ENCODE measurements at places on chromosomes 2 and 18.

DNA sequence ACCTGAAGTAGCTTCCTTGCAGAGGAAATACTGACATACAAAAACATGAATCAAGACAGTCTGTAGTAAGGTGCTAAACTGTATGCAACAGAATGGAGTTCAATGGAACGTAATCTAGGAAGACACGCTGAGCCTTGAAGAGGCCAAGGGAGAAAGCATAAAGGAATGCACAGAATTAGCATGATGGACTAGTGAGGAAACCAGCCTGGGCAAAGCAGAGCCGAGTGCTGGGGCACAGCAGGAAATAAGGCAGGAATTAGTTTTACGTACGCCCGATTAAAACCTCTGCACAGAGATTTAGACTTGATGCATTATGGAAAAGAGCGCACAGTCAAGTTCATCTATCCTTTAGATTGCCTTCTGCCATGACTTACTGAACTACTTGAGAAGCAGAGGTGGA lies 200.3 kb downstream of the DLGAP1 start:
- no peak for DNase-seq

GRCh38 chr2:215862351-215862771 lies 151.0 kb downstream of the MREG start:
- no peak for DNase-seq

- DNase-seq: no peak
Measured at GRCh38 chr2:147366279-147366678, 478.6 kb upstream of the ACVR2A start.

DNA sequence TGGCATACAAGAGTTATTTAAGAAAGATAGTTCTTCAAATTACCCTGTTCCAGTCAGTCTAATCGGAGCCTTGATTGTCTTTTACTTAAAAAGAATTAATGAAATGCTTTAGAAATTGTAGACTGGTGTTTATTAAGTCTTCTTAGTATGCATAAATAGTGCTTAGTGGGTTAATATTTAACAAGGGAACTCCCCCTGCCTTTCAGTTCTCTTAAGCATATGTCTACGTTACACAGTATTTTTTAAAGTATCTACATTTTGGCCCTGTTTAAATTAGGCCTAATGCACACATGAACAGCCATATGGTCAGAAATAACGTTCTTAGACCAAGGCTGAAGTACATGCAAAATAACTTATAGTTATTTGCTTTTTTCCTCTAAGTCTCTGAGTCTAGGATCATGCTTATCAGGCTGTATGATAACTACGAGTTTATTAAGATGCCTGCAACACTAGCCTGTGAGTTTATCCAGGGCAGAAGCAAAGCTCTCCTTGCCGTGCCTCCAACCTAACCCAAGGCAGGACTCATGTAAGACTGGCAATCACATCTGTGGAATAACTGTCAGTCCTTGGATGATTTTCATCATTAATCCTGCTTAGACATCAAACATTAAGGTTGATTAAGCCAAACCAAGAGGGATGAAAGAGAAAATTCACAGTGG lies 6.7 kb downstream of the BCL2 start:
- DNase-seq: no peak

- DNase-seq: no peak
Measured at GRCh38 chr2:11592671-11593574, 59.1 kb downstream of the GREB1 start.

DNA sequence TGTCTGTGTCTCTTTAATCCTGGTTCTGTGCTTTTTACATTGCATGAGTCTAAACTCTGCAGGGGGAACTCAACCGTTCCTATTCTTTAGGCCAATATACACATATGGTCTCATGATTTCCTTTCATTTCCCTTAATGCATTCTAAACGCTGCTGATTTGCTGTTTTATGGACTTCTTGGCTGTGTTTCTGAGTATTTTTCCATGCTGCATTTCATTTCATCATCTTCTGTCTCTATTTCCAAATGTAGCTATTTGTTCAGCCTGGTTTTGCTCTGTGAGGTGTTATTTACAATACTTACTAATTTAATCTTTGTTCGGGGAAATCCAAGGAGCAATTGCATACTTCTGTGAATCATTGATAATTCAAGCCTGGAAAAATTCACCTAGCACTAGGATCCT lies 897.2 kb downstream of the TSN start:
- DNase-seq: no peak

GRCh38 chr2:22950431-22950830 lies 434.5 kb upstream of the KLHL29 start:
- DNase-seq: no peak

DNA sequence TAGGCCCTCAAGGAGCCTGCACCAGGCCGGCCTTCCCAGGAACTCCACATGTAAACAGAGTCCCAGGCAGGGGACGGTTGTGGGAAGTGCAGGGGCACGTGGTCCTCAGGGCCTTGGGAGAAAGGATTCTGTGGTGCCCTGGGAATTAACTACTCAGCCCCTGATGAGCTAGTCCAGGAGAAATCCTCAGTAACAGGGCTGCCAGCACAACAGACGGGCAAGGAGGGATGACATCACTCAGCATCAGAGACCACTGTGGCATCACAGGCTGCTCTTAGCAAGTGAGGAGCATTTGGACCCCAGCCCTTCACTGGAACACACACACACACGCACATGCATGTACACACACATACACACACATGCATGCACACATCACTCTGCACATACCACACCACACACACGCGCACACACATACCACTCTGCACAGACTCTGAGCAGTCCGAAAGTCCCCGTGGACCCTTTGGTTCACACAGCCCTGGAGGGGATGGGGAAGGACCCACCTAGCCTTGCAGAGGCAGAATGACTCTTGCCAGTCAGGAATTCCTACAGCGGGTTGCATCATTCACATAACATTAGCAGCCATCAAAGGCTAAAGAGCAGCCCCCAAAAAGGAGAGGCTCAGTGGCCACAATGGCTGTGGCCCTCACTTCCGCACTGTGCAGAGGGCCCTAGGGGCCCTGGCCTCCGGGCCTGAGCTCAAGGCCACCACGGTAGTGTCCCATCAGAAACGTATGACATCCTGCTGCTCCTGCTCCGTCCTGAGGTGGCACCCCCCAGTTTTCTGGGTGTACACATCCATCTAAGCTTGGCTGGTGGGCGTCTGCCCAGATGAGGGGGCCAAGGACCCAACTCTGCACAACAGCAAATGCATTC lies 1.9 kb upstream of the NMUR1 start:
- DNase-seq: no peak

DNA sequence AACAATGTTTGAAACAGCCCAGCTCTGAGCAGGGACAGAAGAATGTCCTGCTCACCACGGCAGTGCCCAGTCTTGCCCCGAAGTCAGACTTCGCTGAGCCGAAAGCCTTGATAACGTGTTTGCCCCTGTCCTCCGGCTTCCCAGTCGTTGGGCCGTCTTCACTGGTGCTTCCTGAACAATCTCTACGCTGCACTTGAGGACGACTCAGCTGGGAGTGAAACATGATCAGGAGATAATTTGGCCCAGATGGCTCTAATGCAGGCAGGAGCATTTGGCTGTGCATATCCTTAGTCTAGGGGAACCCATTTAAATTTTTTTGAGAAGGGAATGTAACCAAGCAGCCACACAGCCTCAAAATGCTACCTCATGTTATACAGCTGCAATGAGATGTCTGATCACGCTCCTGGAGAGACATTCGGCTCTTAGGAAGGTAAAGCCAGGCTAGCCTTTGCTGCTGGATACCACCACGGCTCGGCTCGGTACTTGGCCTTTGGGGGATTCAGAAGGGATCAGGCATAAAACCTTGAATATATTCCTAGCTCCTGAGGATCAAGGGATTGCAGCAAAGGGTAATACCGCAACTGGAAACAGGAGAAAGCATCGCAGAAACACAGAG lies 43.6 kb downstream of the FECH start:
- no peak for DNase-seq

DNA sequence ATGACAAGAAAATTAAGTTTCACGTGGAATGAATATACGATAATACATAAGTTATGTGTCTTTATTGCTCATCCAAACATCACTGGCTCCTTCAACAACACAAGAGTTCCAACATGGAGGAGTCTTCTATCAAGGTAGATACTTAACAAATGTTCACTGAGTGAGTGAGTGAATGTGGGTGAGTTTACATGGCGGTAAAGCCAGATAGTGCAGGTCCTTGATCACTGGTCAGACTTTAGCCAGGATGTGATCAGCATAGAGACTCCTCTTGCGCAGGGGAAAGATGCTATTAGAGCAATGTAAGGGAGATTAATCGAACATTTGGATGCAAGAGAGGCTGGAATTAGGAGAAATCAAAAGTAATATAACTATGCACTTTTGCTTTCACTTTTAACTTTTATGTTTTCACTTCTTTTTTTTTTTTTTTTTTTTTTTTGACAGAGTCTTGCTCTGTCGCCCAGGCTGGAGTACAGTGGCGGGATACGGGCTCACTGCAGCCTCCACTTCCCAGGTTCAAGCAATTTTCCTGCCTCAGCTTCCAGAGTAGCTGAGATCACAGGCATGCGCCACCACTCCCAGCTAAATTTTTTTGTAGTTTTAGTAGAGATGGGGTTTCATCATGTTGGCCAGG lies 249.0 kb upstream of the ID2 start:
- no peak for DNase-seq

- DNase-seq: peak; percentile 47
Measured at GRCh38 chr2:155223781-155224406, 525.4 kb downstream of the KCNJ3 start.

- DNase-seq: no peak
Measured at GRCh38 chr2:206984206-206984605, 44.9 kb downstream of the CPO start.

- DNase-seq: no peak
Measured at GRCh38 chr2:195238379-195238778, 418.6 kb upstream of the SLC39A10 start.

GRCh38 chr2:185161701-185162100 lies 563.4 kb downstream of the ZNF804A start:
- no peak for DNase-seq

GRCh38 chr2:1563084-1563857 lies 150.0 kb downstream of the TPO start:
- no peak for DNase-seq

- DNase-seq: no peak
Measured at GRCh38 chr2:26399771-26400376, 1.8 kb upstream of the DRC1 start.

- no peak for DNase-seq
Measured at GRCh38 chr2:100821255-100821910, 1.4 kb downstream of the NPAS2 start.

- no peak for DNase-seq
Measured at GRCh38 chr2:30201990-30202389, 29.3 kb upstream of the LBH start.

- DNase-seq: no peak
Measured at GRCh38 chr2:75596784-75597183, 36.0 kb upstream of the EVA1A start.

DNA sequence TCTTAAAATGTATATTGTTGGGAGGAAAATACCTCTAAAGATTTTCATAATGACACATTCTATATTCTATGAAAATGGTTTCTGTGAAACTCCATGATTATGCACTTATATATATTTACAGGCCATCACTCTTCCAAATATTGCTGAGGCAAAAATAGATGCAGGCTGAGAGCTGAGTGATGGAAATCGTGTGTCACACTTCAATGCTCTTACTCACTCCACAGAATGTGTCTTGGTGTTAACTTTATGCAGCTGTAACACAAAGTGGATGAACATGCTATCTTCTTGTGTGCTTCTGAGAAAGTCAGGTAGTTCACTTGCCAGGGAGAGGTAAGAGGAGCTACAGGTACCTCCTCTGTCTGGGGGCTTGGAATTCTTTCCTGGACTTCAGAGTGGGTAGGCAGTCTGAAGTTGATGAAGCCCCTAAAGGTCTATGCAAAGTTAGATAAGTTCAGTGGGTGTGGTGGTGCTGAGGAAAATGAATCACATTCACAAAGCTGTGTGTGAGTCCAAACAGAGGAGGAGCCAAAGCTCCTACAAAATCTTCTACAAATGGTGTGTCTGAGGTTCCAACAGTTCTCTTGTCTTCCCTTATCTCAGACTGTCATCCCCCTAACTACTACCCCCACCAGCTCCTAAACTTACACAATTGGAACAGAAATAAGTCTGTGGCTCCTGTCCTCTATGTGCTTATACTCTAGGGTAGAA lies 74.2 kb upstream of the ST6GAL2 start:
- DNase-seq: no peak

DNA sequence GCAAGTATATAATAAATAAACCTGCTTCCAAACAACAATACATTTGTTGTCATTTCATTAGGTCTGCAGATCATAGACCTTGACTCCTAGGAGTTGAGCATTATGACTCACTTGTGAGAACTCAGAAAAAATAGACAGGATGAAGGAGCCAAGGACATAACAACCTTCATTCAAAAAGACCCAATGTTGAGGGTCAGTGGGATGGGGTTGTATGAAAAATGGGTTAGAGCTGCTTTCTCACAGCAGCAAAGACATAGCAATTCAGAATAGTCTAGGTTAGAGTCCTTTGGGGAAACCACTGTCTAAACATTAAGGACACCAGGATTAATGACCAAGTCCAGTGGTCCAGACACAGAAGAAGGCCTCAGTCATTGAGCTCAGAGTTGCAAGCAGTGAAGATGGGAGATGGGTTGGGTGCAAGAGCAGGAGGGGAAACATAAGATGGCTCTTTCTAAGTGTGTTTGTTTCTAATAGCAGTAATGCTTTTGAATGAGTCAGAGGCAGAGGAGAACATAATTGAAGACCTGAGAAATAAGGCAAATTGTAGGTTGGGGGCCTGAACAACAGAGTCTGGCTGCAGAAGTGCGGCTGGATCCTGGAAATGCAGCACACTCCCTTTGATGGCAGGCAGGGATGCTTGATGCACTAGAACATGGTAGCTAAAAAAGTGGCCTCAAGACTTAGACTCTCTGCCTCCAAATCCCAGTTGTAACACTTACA lies 3.7 kb upstream of the SERPINB10 start:
- no peak for DNase-seq

DNA sequence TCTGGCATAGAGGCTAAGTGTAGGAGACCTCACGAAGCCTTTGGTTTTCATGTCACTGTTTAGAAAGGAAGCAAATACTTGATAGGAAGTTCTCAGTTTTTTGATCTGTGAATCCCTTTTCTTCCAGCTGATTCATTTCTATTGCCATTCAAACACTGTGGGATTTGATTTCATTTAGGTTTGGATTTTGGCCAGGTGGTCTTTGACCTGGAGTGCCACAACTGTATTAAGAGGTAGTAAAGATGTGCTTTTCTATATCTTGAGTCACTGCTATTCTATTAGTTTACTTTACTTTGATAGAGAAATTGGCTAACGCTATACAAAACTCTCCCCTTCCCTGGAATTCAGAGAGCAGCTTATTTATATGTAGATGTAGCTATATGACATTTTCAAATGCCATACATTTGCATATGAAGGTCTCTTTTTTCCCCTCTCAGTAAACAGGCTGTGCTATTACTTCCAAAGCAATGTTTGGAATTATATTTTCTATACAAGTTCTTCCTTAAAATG lies 132.4 kb upstream of the CAVIN2 start:
- no peak for DNase-seq

- DNase-seq: no peak
Measured at GRCh38 chr18:76498064-76498463, 3.0 kb upstream of the ZNF516 start.

DNA sequence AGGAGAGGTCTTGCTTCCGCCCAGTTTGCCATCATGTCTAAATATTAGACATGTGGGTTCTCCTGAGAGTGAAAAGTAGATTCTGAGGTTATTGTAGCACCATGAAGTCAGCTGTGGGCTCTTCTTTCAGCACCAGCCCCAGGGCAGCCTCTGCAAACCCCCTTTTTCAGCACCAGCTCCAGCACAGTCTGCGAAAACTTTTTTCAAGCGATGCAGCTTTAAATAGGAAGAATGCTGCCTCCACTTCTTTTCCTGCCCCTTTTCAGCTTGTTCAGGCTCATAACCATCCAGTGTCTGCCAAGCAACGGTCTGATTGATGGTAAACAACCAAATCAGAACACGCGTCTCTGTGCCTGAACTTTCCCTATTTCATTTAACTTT lies at the start of gene COL5A2:
TSS of gene COL5A2 (minus strand) at position 192 of the 381 bp plus-strand sequence. CDS start at position 35, 157 bp downstream.
- no peak for DNase-seq

GRCh38 chr2:75607988-75608683 lies 38.4 kb upstream of the MRPL19 start:
- DNase-seq: no peak
